ENCODE measurements at places on chromosomes 3 and 15.
A peak's percentile ranks its signal among the peaks of the same experiment; 100 is the strongest.

DNA sequence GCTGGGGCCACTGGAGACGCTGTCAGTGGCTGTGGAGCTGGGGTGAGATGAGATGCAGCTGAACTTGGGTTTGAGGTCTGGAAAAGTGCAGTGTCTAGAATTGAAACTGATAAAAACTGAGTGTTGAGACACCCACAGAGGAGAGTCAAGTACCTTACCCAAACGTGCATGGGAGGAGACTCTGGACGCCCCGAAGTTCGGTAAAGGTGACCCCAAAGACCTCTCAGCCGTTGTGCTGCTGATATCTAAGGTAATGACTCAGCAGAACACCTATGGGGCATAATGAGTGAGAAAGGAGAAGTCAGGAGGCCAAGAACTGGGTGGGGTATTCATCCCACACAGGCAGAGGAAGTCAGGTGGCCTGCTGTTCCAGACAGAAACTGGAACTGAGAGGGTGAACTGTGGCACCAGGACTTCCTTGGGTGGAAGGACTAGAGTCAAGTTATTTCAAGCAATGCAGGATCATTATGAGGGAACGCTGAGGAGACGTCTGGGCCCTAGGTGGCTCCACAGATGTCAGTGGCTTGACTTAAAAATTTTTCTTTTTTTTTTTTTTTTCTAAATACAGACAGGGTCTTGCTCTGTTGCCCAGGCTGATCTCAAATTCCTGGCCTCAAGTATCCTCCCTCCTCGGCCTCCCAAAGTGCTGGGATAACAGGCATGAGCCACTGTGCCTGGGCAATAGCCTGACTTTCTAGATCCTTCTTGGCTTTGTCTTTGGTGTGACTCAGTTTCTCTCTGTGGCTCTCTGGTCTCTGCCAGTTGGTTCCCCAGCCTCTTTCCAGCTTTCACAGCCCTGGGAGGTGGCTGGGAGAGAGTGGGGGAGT lies 67.6 kb upstream of the GCNT3 start:
- DNase-seq = peak; percentile 17

DNA sequence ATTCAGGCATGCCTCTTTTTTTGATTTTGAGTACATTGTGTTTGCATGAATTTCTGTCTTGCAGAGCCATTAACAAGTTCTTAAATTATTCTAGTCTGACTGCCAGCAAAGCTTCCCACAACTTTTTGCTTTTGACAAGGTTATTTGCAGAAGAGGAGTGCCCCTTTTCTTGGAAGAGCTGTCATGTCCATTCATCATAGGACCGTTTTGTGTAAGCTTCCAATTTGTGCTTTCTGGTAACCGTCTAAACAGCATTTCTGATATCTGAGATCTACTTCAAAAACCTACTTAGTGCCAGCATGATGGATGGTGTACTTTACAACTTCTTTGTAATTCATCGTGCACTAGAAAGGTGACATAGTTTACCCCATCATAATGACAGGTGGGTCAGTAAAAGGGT lies 379.7 kb downstream of the NAALADL2 start:
- DNase-seq = no peak

GRCh38 chr15:63417721-63418120 lies 36.1 kb upstream of the CA12 start:
- DNase-seq = no peak

DNA sequence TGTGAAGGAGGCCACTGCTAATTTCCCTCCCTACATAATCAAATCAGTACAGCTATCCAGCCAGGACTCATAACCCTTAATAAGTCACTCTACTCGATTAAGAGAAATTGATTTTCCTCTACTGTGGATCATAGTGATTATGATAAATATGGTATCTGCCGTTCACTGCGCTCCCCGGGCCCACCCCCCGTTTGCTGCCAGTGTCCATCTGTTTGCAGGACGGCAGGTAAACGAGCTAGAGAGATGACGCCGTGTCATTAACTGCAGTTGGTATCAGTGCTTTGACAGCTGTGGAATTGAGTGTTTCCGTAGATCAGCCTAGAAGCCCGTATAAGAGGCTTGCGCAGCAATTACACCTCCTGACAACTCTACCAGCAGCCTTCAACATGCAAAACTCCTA lies 94.9 kb downstream of the ROBO2 start:
- no peak for DNase-seq

GRCh38 chr15:90149609-90150340 lies 47.5 kb upstream of the IDH2 start:
- no peak for DNase-seq

GRCh38 chr3:130946882-130947281 lies 53.0 kb downstream of the ATP2C1 start:
- DNase-seq = no peak

DNA sequence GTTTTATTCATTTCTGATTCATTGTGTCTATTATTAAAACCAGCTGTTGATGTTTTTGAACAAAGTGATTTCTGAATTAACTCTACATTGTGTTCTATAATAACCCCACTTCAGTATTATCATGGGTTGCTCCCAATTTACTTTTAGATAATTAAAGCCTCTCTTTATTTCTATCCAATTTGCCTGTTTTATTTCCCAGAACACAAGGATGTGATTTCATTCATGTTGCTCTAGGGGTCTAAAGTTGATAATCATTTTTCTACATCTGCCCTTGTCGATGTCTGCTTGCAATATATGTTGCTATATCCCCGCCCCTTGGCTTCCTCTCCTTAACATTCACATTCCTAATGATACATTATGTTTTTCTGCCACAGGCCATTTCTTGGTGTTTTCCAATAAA lies 747.3 kb downstream of the CADM2 start:
- no peak for DNase-seq

DNA sequence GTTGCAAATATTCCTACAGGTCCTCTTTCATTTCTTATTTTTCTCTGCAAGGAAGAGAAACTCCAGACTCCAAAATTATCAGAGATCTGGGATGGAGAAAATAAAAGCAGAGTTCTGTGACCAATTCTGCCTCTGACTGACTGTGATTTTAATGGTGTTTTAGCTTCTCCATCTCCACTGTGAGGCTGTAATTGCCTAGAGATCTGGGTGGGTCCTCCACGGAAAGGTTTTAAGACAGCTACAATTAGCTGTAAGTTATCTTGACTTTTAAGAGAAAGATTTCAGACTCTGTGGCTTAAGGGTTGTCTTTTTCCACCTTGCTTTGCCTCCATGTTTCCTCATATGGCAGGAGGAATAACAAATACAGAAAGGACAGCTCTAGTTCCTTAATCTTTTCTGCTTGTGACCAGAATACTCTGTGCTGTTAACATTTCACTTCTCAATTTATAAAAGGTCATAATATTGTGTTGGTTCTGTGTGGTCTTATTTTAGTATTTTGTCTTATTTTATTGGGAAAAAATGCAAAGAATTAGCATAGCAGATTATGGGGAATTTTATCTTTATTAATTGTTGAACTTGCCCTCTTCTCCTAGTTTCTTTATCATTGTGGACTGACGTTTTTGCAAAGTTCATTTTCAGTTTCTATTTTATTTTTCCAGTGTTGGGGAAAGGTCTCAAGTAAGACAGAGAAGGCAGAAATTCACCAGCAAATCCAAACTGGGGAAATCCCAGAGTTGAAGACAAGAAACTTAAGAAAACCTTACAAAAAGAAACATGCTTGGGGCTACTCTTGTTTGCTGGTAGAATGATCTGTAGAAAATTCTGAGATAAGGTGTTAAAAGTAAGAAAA lies 157.9 kb downstream of the RAP2B start:
- peak; percentile 84 for DNase-seq

DNA sequence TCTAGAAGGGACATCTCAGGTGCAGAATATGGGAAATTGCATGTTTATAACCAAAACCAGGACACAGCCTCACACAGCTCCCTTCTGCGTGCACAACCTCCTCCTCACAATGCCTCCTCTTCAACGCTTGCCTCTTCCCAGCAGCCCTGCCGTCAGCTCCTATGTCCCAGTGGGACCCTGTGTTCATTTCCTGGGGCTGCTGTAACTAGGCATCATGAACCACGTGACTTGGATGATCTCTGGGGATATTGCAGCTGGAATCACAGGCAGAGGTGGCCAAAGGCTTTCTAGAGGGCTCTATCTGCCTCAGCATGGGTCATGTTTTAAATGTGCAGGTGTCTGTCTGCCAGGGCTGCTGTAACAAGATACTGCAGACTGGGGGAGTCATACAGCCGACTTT lies 375.3 kb downstream of the OCA2 start:
- no peak for DNase-seq

GRCh38 chr15:52233405-52233804 lies 42.2 kb upstream of the GNB5 start:
- DNase-seq = peak; percentile 47

Data from suppressor macrophage treated with lipopolysaccharide for 1 hour (primary cell).